NCI-H1930 (cell line): ENCODE measurements at places on chromosomes 6 and 20.

- DNase-seq, result no peak
Measured at GRCh38 chr6:7142228-7142801, 34.6 kb downstream of the RREB1 start.

- peak; percentile 74 for DNase-seq
Measured at GRCh38 chr20:20956513-20956931, 149.6 kb downstream of the LINC00237 start.

GRCh38 chr20:57293995-57294394, 27.6 kb upstream of the BMP7 start:
- DNase-seq, result no peak

DNA sequence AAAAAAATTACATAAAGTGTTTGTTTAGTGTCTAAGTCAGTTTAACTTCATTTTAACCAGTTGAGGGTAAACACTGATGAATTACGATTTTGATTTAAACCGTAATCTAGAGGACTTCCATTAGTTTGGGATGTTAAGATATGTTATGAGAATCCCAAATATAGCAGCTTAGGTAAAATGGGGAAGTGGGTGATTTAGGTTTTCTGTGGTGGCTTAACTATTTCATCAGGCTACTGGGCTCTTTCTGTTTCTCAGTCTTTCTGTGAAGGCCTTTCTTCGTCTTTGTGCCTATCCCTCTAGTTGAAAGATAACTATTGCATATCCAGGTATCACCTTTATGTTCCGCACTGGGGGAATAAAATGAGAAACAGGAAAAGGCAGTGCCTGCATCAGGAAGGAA, 27.9 kb downstream of the CENPW start:
- no peak for DNase-seq

DNA sequence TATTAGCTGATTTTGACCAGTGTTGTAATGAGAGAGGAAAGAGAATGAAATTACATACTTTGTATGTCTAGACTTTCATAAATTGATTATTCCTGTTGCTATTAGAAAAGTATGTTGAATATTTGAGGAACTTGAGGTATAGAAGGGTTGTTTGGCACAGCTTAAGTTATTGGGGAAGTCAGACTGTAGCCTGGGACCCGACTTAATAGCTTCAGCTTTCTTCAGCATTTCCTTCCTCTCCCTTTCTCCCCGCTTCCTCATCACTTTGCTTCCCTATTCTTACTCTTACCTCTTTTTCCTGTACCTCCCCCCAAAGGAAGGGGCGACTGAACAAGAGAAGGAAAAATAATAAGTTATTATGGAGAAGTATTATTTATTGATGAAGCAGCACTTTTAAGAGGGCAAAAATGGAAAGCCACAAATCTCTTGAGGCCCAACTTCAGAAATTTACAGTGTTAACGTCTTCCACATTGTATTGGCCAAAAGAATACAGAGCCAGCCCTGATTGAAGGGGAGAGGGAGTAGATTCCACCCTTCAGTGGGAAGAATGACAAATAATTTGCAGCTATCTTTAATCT, 7.4 kb downstream of the SENP6 start:
- no peak for DNase-seq

DNA sequence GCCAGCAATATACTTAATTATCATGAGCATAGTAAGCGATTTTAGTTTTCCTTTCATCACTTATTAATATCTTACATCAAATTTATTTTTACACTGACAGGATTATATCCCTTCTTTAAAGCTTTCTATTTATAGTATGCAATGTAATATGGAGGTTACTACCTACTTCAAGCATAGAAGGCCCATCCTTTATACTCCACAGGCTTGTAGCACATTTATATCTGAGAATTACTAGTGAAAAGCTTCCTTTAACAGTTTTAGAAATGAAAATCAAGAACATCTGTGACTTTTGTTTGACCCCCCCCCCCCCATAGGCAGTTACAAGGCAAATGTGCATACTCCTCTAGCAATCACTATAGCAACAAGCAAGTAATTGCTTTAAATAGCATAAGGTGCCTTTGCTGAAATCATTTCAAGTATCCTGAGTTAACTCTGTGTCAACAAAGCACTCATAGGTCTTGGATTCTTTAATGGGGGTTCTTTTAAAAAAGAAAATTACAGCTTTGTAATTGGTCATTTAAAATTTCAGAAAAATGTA, 917.7 kb downstream of the PHF3 start:
- no peak for DNase-seq

GRCh38 chr6:28710466-28711191, 184.9 kb downstream of the GPX5 start:
- peak; percentile 9 for DNase-seq

GRCh38 chr20:2693286-2694007, 867 bp downstream of the EBF4 start:
- peak; percentile 37 for DNase-seq

- no peak for DNase-seq
Measured at GRCh38 chr6:130965656-130966055, 97.4 kb downstream of the EPB41L2 start.

GRCh38 chr6:122878796-122879195, 89.7 kb downstream of the SMPDL3A start:
- no peak for DNase-seq

DNA sequence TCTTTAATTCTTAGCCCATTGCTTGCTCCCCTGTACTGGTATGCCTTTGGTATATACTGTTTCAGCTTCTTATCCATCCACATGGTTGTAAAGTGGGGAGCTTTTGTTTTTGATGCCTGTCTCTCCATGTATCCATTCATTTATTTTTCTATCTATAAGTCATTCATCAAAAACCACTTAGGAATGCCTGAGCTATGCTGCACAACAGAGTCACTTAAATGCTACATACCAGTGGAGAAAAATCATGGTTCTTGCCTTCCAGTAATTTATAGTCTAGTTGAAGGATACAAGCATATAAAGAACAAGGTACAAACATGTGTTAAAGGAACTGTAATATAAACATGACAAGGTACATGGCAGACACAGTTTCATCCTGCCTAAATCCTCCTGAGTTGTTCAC, 347.3 kb downstream of the NRN1 start:
- DNase-seq, result no peak

GRCh38 chr20:7285918-7286556, 518.6 kb downstream of the BMP2 start:
- peak; percentile 53 for DNase-seq

DNA sequence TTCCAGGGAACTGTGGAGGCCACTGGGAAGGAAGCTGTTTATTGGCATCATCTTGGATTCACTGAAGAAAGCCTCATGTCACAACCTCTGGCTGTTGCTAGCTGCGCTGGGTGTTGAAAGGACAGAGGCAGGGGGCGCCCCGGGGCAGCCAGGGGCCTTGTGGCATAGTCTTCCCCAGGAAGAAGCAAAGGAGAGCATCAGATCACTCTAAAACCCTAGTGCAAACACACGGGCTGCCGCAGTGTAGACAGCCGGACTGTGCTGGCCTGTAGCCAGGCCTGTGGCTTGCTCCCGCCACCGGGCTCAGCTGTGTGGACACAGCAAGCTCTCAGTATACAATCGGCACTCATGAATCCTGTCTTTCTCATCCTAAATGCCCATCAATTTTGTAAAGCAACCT, 23.8 kb upstream of the SMOC2 start:
- no peak for DNase-seq

DNA sequence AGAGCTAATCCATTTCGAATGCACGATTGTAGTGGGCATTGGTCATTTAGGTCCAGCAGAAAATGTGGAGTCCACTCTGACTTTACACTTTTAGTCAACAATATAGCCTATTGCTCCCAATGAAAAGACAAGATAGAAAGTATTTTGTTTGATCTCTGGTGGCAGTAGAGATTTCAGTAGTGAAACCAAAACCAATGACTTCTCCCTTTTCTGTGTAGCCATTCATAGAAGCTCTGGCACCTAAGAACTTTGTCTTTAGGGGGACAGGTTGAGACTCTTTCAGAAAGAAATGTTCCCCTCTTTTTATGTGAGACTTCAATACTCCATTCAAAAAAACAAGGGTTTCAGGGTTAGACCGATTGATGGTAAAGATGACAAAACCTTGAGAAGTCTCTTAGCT, 510.8 kb upstream of the POU3F2 start:
- DNase-seq, result no peak

- DNase-seq, result no peak
Measured at GRCh38 chr6:34324738-34325444, 67.6 kb downstream of the NUDT3 start.

GRCh38 chr6:144797881-144798589, 512.9 kb downstream of the UTRN start:
- DNase-seq, result no peak

GRCh38 chr6:106522562-106523250, 106.6 kb downstream of the RTN4IP1 start:
- no peak for DNase-seq

- no peak for DNase-seq
Measured at GRCh38 chr20:57895161-57895855, 185.5 kb upstream of the PMEPA1 start.

GRCh38 chr6:12138936-12139335, 126.8 kb downstream of the HIVEP1 start:
- no peak for DNase-seq

- DNase-seq, result no peak
Measured at GRCh38 chr6:33049323-33050013, 24.0 kb downstream of the HLA-DPA1 start.

DNA sequence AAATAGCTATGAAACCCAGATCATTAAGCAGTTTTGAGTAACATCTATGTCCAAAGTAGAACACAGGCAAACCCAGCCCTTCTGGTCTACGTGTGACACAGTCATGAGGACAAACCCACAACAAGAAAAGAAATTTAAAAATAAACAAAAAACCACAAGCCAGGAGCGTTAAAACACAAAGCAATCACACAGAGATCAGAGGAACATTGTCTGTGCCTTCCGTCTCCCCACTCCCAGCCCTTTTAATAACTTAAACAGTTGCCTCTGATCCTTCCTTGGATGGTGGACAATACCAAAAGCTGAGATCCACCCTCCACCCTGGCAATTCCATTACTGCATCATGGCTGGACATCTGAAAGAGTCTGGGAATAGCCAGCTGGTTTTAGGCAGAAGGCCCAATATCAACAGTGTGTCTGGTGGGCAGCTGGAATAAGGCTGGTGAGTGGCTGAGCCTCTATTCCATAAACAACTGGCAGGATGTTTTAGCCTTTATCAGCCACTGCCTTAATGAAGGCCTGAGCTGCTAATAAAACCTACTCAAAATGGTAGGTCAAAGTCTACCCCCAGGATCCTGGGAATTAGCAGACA, 15.7 kb upstream of the LAMA4 start:
- no peak for DNase-seq

DNA sequence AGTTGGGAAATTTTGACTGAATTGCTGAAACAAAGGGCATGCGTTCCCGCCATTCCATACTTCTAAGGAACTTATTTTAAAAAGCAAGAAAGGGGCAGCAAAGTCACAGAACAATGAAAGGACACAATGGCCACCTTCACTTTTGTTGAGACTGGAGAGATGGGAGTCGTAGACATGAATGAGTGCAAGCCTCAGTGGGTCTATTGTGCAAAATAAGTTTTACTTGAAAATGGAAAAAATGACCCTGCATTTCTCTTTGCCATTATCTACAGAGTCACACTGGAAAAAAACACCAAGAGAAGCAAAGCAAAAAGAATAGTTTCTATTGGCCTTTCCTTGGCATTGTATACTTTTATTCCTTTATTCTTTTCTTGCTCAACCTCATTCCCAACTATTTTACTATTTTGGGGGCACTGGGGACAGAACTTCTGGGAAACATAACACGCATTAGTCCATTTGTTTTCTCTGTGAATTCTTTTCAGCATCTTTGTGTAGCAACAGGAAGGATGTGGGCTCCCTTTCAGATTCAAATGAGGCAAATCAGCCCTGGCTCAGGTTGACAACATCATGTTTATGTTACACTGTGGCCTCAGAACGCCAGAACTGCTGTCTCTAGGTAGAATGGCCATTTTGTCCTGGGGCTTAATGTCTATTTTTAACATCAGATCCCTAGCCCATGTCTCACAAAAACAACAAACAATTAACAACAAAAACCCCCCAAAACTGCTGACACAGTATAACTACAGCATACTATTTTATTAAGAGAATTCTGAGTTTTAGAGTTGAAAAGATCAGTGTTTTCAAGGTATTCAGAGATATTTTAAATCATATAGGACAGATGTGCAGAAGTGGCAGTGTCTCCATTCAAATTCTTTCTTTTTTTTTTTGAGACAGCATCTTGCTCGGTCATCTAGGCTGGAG, 122.2 kb downstream of the FYN start:
- DNase-seq, result no peak

DNA sequence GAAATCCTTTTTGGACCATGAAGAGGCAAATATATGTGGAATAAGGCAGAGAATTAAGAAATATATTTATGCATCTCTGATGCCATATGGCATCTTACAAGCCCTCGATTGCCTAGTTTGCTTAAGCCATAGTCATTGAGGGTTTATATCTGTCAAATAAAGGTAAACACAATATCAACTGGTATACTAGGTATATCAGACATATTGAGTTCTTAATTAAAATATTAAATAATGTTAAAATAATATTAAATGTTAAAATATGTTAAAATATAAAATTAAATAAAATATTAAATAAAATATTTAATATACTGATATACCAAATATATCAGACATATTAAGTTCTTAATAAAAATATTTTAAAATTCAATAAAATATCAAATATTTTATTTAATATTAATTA, 567.4 kb upstream of the PTCHD4 start:
- DNase-seq, result no peak

- DNase-seq, result no peak
Measured at GRCh38 chr6:170416959-170417606, 110.5 kb downstream of the FAM120B start.

DNA sequence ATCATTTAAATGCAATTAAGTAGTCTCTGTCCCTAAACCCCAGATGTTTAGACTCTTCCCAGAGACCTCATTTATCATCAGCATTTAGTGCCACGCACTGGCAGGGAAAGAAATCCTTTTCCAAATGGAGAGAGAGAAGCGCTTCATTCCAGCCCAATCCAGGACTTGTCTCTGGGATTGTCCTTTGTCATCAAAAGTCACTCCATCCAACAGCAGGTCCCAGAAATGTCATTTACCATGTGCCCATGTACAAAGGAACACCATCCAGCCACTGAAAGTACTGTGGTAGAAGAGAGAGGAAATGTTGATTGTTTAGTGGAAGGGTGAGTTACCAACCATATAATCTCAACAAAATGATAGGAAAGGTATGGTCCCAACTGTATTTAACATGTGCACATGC, 66.9 kb upstream of the SMIM28 start:
- DNase-seq, result no peak

DNA sequence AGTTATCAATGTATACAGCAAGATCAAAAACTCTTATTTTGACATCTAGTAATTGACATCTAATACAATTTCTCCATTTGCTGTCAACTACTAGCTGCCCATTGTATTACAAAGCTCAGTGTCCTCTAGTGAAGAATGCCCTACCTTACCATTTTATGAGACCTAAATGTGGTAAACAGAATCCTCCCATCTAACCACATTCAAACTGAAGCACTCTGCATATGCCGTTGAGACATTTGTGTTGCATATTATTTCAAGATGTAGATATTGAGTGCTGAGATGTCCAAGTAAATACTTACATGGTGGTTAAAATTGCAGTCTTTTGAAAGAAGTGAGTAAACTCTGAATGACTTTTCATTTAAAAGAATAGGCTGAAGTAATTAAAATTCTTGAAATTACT, 597 bp upstream of the GLYATL3 start:
- no peak for DNase-seq
